T-helper 2 cell treated with Interferon-gamma antibody and Interleukin-4, amounts not matched to agents 100 ng/mL and 5 ng/mL, for 36 hours (primary cell): ENCODE measurements at places on chromosomes 7 and 10. TPM values are rescaled to one million over a fixed set of nuclear protein-coding genes. Genes with fewer than 3 reads are reported as not detected.

Gene FAM53B
- total RNA-seq = 24.1 and 25.7 TPM in 2 replicates

Gene ZNF248
- 9.0 and 9.9 TPM in 2 replicates for total RNA-seq

Gene SERPINE1
- 0.14 and 0.27 TPM in 2 replicates for total RNA-seq

Gene RNLS
- total RNA-seq = 1.2 and 3.1 TPM in 2 replicates

Gene CTTNBP2
- not detected in 2 replicates for total RNA-seq
